ENCODE measurements at places on chromosomes 4 and X.

DNA sequence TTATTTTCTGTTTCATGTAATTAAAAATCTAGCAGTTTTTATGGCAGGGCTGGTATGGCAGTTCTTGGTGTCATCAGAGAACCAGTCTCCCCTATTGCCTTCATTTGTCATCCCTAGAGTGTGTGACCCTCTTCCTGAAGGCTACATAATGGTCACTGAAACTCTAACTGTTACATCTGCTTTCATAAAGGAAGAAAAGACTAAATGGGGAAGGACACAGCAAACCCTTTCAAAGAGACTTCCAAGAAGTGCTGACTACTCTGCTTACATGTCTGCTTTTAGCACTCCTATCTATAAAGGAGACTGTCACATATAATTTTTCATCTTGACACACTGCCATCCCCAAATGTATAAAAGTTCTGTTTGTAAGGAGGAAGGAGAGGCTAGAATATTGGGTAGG, 105.9 kb upstream of the DIAPH2 start:
- no peak for DNase-seq

GRCh38 chr4:36256398-36256891, 12.1 kb upstream of the ARAP2 start:
- no peak for DNase-seq

- DNase-seq = no peak
These were observed 182.2 kb downstream of the PACRGL start for GRCh38 chr4:20882500-20882899.

DNA sequence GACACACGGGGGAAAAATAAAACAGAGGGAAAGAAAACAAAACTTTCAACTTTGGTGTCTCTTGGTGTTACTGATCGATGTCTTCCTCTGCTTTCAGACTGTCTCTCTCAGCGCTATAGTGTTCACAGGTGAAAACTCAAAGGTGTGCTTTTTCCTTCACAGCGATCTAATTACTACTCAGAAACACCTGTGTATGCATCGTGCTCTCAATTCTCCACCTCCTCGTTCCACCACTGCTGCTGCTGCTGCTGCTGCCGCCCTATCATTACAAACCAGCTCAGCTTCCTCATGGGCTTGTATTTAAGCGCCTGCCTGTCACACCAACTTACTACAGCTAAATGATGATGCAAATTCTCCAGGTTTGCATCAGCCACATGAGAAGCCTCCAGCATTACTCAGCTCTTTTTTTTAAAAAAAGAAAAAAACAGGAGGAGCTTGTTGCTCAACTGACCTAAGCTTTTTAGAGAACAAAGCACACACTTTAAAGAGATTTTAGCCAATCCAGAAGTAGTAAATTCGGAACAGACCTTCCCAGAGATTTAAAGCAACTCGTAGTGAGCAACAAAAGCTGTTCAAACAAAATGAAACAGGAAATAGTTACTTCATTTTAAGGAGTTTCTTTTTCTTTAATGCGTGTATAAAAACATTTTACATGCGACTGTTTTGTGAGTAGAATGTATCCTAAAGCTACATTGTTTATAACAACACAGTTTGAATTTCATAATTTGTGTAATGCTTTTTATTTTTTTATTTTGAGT, at the start of gene SLC7A11:
Gene SLC7A11, minus strand, starts transcription at position 274 of the 758 bp plus-strand sequence. CDS start 280 bp downstream, outside the sequence.
- peak; percentile 39 for DNase-seq

DNA sequence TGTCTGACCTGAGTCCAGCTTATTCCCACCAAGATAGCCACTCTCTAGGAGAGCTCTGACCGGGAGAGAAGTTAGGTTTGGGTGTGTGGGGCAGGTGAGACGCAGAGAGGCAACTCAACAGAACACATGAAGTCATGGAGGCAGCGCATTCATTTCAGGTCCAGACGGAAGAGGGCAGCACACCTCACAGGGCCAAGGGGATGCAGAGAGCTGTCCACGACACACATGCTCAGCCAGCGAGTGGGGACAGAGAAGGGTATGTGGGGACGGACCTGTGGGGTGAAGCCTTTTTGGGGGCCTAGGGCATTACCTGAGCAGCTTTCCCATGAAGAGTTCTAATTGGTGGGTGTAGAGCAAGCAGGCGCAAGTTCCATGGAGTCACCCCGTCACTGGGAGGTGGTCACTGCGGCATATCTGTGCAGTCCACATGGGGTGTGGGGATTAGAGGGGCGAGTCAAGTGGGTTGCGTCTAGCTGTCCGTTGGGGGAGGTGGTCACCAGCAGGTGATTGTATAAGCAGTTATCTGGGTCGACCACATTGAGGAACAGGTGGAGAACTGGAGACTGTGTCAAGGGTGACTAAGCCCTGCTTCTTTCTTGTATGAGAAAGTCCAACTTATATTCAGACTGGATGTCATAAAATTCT, 24.3 kb upstream of the UXT start:
- DNase-seq = no peak

DNA sequence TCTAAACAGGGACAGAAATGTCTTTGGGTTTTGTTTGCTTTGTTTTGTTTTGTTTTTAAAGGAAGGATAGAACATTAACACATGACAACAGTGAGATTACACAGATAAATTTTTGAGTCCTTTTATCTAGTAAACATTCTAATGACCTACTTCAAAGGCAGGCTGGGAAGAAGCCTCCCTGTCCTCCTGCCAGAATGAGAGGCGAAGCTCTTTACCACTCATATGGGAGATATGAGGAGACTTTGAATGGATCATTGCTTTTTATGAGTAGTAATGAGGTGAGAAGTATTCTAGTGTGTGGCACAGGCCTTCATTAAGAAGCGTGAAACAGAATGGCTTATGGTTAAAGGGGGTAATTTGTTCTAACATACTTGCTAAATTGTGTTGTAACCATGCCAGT, 172.0 kb downstream of the FBXO8 start:
- no peak for DNase-seq

DNA sequence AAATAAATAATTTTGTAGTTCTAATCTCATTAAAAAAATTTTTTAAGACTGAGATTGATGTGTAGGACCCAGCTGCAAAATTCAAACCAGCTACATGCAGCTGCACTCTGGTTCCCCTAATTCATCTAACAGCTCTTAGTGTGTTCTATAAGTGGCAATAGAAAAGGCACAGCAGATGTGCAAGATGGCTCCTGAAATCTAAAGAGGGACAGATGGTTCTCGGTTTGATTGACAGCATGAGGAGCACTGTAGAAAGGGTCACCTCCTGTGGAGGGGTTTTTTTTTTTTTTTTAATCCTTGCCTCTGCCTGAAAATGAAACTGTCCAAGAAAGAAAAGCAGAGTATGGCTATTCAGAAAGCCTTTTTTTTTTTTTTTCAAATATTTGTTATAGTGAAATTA, 16.9 kb upstream of the OCIAD1 start:
- peak; percentile 41 for DNase-seq

DNA sequence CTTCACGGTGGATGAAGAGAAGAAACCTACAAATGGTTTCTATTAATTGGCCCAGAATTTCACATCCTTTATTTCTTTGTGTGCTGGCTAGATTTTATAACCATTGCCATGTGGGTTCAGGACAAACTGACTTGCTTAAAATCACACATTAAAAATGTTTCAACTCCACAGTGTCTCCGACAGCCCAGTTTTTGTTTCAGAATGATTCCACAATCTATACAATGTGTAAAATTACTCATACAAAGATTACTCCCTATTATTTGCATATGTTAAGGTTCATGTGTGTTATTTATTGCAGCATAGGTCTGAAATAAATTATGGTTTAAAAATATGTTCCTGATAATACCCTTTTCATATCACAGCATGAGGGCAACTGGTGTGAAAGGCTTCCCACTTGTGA, 20.6 kb downstream of the DCHS2 start:
- DNase-seq = no peak

- no peak for DNase-seq
These were observed 98.9 kb upstream of the NPFFR2 start for GRCh38 chr4:71932941-71933340.

DNA sequence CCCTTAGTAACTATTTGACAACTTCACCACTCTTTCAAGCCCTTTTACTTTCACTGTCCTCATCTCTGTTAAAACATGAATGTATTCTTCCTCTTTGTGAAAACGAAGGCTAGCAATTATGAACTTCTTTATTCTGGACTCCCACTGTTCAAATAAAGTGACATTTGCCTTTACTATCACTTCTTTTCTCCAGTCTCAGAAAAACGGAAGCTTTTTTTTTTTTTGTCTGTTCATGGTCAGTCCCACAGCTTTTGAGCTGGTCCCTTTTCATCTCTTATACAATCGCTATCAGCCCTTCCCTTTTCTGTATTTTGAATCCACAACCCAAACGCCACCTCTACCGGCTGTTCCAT, 327.7 kb downstream of the DKK2 start:
- DNase-seq = no peak

GRCh38 chrX:43000121-43000520, 222.2 kb upstream of the PPP1R2C start:
- no peak for DNase-seq

- no peak for DNase-seq
These were observed 46.9 kb downstream of the SEPTIN11 start for GRCh38 chr4:76996445-76996844.

GRCh38 chr4:128519163-128519830, 231.7 kb upstream of the PGRMC2 start:
- no peak for DNase-seq

GRCh38 chrX:136310411-136310810, 9.6 kb downstream of the ADGRG4 start:
- no peak for DNase-seq

GRCh38 chr4:113122066-113122465, 72.6 kb downstream of the ANK2 start:
- DNase-seq = no peak

DNA sequence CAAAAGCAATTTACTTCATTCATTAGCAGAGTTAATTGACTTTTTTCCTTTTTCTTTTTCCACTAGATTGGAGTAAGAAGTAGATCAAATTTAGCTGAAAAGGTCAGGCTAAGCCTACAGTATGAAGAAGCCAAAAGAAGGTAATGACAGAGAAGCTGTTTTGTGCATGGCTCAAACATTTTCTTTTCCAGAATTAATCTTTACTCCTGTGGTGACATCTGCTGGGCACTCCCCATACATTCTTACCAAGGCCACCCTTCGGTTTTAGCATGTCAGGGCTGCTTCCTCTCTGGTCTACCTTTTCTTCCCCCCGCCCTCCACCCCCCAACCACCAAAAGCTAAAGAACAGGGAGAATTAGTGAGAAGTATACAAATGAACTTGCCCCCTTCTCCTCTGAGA, 70.2 kb downstream of the CLDN22 start:
- peak; percentile 25 for DNase-seq

GRCh38 chr4:71235311-71236201, 103.3 kb upstream of the SLC4A4 start:
- no peak for DNase-seq

DNA sequence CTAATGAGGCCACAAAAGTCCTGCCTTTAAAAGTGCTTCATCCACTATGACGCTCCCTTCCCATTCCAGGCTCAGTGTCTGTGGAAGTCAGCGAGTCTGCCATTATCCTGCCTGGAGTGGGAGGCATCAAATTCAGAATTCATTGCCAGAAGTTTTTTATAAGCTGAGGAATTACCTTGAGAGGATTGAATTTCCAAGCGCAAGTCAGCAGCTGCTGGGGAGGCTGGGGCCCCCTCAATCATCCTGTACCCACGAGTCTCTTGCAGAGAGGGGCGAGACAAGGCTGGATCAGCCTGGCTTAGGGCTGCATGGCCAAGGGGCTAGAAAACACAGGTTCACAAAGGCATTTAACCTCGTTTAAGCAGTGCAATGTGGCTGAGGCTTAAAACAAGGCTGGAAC, 170.5 kb upstream of the NOCT start:
- no peak for DNase-seq

GRCh38 chr4:6134612-6135220, 65.6 kb downstream of the JAKMIP1 start:
- no peak for DNase-seq
